ENCODE measurements at places on chromosomes 11 and 22. TPM values are rescaled to one million over a fixed set of nuclear protein-coding genes. Genes with fewer than 3 reads are reported as not detected.

The KRTAP5-11 gene
- not detected for total RNA-seq

- no peak for DNase-seq
Measured at GRCh38 chr11:111465400-111465799, 46.8 kb downstream of the BTG4 start.

The COPB1 gene
- total RNA-seq: 101 TPM

The C11orf87 gene
- total RNA-seq: not detected

GRCh38 chr11:126311401-126312291 lies 7.8 kb downstream of the DCPS start:
- DNase-seq: no peak

The CRYBB3 gene
- not detected for total RNA-seq

The GPHA2 gene
- not detected for total RNA-seq

DNA sequence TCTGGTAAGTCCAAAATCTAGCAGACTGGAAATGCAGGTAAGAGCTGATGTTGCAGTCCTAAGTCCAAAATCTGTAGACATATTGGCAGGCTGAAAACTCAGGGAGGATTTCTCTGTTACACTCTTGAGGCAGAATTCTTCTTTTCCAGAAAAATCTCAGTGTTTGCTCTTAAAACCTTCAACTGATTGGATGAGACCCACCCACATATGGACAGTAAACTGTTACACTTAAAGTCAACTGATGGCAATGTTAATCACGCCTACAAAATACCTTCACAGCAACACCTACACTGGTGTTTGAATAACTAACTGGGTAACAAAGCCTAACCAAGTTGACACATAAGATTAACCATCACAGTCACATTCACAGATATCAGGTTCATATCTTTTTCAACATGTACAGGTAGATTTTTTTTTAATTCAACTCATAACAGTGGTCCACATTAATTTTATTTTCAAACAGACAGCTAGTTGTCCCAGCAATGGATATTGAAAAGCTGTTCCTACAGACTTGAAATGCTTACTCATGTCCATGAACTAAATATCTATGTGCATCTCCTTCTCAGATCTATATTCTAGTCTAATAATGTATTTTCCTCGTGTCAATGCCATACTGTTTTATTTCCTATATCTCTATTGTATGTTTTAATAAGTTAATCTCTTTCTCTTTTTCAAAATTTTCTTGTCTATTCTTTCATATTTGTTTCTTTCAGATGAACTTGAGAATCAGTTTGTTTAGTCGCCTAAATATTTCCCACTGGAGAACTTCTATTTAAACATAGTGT lies 110.1 kb downstream of the TMPRSS5 start:
- DNase-seq: no peak

The IGSF9B gene
- total RNA-seq: 73.6 TPM

The ALDH3B2 gene
- total RNA-seq: not detected

- no peak for DNase-seq
Measured at GRCh38 chr11:10533323-10533722, 7.7 kb downstream of the RNF141 start.

The OR52E8 gene
- total RNA-seq: not detected
